ENCODE measurements at places on chromosomes 4 and X. TPM values are rescaled to one million over a fixed set of nuclear protein-coding genes. Genes with fewer than 3 reads are reported as not detected.

FRMPD3 gene
- 0.12 TPM for total RNA-seq

SPATA18 gene
- 2.9 TPM for total RNA-seq

RHOXF2 gene
- total RNA-seq = not detected

ARR3 gene
- total RNA-seq = not detected

GUF1 gene
- total RNA-seq = 11.6 TPM

RADX gene
- not detected for total RNA-seq

FAM47E gene
- total RNA-seq = not detected

POU3F4 gene
- not detected for total RNA-seq

MID2 gene
- 14.5 TPM for total RNA-seq

C4orf50 gene
- total RNA-seq = not detected
